T-cell (primary cell): ENCODE measurements at places on chromosomes 1 and 21.

GRCh38 chr1:108785880-108786279 is 39.4 kb downstream of the STXBP3 start:
- no peak for DNase-seq

- DNase-seq: no peak
These were observed 926 bp upstream of the MRPL55 start for GRCh38 chr1:228109962-228110488.

- DNase-seq: no peak
These were observed 7.3 kb downstream of the NDUFV3 start for GRCh38 chr21:42900446-42900845.

GRCh38 chr1:235951661-235952060 is 85.0 kb upstream of the LYST start:
- no peak for DNase-seq

DNA sequence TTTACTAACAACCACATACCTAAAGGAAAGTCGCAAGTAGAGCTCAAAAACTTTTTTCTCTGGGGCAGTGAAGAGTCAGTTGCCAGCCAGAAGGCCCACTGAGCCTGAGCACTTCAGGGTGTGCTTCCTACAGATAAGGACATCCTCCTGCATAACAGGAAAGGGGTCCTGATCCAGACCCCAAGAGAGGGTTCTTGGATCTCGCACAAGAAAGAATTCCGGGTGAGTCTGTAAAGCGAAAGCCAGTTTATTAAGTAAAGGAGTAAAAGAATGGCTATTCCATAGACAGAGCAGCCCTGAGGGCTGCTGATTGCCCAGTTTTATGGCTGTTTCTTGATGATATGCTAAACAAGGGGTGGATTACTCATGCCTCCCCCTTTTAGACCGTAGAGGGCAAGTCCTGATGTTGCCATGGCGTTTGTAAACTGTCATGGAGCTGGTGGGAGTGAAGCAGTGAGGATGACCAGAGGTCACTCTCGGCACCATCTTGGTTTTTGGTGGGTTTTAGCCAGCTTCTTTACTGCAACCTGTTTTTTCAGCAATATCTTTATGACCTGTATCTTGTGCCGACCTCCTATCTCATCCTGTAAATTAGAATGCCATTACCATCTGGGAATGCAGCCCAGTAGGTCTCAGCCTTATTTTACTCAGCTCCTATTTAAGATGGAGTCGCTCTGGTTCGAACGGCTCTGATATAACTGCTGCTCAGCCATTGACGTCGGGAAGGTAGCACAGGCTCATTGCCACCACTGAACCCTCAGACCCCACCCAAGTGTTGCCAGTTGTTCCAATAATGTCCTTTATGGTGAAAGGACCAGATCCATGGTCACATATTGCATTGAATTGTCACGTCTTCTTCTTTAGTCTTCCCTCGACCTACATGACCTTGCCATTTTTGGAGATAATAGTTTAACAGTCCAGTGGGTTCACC is 96.6 kb upstream of the ERRFI1 start:
- no peak for DNase-seq

GRCh38 chr1:47563201-47563600 is 125.4 kb downstream of the FOXD2 start:
- no peak for DNase-seq

GRCh38 chr1:229029879-229030235 is 241.1 kb upstream of the RAB4A start:
- DNase-seq: no peak

DNA sequence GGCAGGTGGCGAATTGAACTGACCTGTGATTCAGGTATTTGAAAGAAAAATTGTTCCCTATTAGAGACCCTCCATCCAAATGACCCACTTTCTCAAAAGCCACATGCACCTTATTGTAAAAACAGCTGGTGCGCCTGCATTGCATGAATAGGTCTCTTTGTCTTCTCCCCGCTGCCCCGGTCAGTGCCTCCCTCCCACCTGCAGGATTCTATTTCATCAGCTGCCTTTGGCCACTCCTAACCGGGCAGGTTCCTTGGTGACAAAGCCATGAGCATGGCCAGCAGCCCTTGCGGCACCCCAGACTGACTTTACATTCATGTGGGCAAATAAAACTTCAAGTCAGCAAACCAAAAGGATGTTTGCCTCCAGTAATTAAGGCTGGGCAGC is 6.4 kb downstream of the TMPRSS3 start:
- DNase-seq: no peak

DNA sequence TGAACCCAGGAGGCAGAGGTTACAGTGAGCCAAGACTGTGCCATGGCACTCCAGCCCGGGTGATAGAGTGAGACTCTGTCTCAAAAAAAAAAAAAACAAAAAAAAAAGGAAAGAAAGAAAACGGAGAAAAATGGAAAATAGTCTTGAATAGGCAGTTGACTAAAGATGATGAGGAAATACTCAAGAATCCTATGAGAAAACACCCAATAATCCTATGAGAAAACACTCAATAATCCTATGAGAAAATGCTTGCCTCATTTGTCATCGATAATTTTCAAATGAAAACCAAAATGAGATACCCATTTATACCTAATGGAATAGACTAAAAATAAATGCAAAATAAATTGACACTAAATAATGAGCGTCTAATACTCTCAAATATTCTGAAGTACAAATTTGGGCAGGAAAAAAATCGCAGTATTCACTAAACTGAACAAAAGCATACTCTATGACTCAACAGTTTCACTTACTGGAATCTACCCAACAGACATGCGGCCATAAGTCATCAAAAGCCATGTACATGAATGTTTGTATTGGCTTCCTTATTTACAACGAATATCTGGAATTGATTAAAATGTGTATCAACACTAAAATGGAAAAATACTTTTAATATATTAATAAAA is 733.9 kb upstream of the CHRM3 start:
- no peak for DNase-seq

GRCh38 chr1:166164995-166165660 is 1.7 kb downstream of the FAM78B start:
- no peak for DNase-seq

GRCh38 chr1:60245324-60245723 is 171.8 kb upstream of the C1orf87 start:
- DNase-seq: no peak

DNA sequence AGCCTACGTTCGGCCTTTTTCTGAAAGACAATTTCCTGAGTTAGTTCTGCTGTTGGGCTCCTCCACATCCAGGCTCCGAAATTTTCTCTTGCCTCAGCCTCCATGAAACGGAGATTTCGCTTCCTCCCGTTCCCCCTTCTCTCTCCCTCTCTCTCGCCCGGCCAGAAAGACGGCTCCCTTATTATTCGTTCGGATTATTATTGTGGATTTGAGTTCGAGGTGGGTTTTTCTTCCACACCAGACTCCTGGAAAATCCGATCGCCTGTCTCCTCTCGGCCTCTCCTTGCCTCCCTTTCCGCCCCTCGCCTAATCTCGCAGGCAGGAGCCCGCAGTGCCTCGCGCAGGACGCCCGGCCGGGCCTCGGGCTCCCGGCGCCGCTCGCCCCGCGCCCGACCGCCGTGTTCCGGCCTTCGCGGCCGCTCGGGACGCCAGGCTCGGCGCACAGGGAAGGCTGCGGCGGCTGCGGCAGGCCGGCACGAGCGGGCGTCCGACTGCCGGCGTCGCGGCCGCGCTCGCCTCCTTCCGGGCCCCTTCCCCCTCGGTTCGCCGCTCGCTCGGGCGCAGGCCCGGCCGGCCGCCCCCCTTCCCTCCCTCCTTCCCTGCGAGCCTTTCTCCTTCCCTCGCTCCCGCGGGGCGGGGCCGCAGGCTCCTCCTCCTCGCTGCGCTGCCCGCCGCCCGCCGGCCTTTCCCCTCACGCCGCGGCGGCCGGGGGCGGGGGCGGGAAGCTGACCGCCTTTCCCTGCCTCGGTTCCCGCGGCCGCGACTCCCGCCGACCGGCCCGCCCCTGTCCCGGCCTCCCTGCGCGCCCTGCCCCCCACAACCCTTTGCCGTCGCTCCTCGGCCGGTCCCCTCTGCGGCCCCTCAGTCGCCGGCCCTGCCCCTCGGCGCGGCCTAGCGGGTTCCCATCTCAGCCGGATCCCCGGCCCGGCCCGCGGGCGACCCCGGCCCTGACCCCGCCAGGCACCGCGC is at the start of gene ARHGEF11:
ARHGEF11 (minus strand) TSS at position 493 of the 969 bp plus-strand sequence. CDS start 1,412 bp downstream, outside the sequence.
- no peak for DNase-seq

GRCh38 chr1:245578771-245579170 is 424.0 kb downstream of the KIF26B start:
- no peak for DNase-seq

DNA sequence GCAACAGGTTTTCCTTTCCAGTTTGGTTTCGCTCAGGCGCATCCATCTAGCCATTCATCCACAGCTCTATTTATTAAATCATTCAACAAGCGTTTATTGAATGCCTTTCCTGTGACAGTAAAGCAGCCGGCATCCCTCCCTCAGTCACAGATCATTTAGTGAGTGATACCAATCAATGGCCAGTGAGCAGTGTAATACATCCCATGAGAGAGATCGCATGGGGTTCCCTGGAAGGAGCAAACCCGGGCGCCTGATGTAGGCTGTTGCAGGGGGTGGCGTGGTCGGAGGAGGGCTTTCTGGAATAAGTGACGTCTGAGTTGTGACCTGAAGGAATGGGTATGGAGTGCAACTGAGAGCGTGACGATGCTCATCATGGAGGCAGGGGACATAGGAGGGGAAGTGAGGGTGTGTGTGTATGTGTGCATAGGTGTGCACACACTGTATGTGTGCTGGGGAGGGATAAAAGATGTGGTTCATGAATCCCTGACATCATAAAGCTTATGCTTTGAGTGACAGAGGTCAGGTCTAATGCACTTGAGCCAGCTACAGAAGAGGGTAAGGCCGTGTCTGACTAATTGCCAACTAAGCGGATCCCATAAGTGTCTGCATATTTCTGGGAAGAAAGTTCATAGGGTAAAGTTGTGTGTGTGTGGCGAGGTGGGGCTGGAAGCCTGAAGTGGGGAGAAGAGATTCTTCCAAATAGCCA is 6.6 kb downstream of the FCMR start:
- DNase-seq: no peak

- no peak for DNase-seq
These were observed 169.3 kb downstream of the ST6GALNAC5 start for GRCh38 chr1:77036560-77036959.

- DNase-seq: no peak
These were observed 1.0 kb upstream of the DMRTA2 start for GRCh38 chr1:50424045-50424883.

GRCh38 chr1:93616221-93616995 is 65.2 kb downstream of the BCAR3 start:
- no peak for DNase-seq

GRCh38 chr1:178689769-178690168 is 35.3 kb upstream of the RALGPS2 start:
- DNase-seq: no peak

DNA sequence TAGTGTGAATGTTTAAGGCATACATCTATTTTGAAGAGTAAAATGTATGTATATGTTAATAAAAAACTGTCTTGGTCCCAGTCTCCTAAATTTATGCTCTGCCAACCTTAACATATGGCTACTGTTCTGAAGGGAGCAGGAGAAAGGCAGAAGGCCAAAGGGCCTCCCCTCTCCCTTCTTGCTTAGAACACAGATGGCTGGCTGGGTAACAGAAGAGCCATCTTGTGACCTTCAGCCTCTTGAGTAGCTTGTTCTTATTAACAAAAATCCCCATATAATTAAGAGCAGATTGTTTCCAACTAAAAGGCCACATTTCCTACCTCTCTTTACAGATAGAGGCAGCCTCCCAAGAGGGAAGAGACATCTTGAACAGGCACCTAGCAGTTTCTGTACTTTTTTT is 36.1 kb downstream of the EPB41 start:
- DNase-seq: no peak

GRCh38 chr1:201488830-201489589 is 17.9 kb downstream of the CSRP1 start:
- DNase-seq: no peak

DNA sequence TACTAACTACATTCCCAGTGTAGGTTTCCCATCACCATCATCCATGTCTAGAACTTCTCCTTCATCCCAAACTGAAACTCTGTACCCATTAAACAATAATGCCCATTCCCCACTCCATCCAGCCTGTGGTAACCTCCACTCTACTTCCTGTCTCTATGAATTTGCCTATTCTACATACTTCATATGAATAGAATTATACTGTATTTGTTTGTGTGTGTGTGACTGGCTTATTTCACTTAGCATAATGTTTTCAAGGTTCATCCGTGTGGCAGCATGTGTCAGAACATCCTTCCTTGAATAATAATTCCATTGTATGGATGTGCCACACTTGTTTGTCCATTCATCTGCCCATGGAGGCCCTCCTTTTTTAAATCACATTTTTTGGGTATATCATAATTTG is 35.7 kb downstream of the ATP2B4 start:
- DNase-seq: no peak

DNA sequence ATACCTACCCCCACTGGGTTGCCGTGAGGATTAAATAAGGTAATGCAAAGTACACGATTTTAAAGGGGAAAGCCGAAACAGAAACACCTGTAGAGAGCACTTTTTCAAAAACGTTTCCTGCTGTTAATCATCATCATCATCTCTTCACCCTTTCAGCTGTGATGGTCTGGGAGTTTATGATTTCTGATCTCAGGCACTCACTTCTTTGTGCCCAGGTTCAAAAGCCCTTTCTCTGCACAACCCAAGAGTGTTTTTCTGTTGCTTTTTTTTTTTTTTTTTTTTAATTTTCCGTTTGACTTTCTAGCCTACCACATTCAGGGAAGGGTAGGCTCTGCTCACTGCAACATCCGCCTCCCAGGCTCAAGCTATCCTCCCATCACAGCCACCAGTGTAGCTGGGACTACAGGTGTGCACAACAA is 936 bp upstream of the UBXN11 start:
- DNase-seq: no peak

- DNase-seq: no peak
These were observed 16.9 kb upstream of the EFCAB14 start for GRCh38 chr1:46735708-46736324.

- DNase-seq: no peak
These were observed 48.6 kb upstream of the ASPM start for GRCh38 chr1:197195100-197195499.

DNA sequence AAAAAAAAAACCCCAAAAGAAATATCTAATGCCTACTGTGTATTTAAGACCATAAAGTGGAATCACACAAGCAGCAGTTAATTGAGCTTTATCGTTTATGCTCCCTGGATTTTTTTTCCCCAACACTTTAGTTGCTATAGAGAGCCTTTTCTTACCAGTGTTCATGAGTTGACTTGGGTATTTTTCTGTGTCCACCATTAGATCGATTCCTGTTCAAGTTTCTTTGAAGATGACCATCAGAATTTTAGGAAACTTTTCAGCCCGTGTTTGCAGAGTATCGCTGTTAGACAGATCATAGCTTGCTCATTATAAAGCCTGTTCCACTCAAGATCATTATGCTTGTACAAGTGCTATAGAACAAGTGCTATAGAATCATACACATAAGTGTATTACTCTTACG is 1.5 kb downstream of the RALGPS2 start:
- no peak for DNase-seq

- peak; percentile 10 for DNase-seq
These were observed 25.5 kb downstream of the ETV3L start for GRCh38 chr1:157073944-157074685.
